ENCODE measurements at places on chromosomes 1 and 21.

DNA sequence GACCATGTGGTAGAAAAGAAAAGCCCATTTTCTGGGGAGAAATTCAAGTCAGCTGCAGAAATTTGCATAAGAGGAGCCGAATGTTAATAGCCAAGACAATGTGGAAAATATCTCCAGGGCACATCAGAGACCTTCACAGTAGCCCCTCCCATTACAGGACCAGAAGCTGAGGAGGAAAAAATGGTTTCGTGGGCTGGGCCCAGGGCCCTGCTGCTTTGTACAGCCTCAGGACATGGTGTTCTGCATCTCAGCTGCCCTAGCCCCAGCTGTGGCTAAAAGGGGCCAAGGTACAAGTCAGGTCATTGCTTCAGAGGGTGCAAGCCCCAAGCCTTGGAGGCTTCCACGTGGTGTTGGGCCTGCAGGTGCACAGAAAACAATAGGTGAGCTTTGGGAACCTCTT, 108.3 kb downstream of the DMRTB1 start:
- DNase-seq = no peak

DNA sequence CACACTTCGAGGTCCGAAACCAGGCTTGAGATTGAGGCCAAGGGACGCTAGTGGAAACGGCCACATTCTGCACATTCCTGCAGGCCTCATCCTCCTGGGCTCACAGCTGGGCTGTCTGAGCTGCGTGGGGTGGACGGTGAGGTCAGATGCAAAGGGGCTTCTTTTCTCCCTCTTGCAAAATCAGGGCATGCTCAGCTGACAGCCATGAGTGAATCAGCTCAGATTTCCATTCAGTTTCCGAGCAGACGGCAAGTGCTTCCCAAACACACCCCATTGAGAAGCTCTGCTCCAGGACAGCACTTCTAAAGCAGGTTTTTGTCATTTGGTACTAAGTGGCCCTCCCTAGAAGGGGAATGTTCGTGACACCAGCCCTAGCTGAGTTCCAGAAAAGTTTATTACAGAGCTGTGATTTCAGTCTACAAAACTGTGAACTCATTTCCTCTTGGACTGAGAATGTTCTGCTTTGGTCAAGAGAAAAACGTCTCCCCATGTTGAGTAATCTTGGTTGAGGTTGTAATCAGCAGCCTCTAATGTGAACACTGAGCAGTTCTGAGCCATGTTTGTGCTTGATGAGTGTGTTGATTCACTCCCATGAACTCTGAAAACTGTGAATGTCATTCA, 10.0 kb downstream of the PDPN start:
- DNase-seq = peak; percentile 96

GRCh38 chr1:234564035-234565029, 45.6 kb downstream of the IRF2BP2 start:
- peak; percentile 57 for DNase-seq

DNA sequence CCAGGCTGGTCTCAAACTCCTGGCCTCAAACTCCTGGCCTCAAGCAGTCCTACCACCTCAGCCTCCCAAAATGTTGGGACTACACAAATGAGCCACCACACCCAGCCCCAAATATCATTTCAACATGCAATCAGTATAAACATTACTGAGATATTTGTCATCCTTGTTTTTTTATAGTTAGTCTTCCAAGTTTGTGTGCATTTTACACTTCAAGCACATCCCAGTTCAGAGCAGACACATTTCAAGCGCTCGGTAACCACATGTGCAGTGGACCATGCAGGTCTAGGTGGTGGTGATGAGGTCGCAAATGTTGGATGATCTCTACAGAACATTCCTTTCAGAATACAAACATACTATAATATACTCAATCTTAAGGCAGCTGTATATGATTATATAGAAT, 23.8 kb upstream of the APP start:
- DNase-seq = no peak

GRCh38 chr1:175419684-175420517, 227.3 kb upstream of the KIAA0040 start:
- DNase-seq = no peak

DNA sequence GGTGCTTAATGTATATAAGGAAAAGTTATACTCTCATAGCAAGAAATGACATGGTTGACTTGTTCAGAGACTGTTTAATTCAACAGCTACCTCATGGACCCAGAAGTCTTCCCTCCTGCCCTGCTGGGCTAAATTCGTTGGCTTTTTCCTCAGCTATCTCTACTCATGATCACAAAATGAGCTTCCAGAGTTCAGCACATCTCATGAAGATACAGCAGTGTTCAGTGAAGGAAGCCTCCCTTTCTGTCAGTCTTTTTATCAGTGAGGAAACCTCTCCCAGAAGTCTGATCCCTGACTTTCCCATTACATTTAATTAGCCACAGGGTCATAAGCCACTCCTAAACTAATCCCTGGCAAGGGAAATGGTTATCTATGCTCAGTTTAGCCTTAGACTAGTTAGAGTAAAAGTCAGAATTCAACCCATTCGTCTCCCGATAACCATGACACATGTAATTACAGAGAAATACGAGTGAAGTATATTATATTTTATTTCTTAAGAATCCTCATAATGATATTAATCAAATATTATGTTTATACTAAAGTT, 97.5 kb downstream of the DENND1B start:
- no peak for DNase-seq

- DNase-seq = no peak
Measured at GRCh38 chr1:207130252-207131036, 26.4 kb downstream of the C4BPA start.

- DNase-seq = no peak
Measured at GRCh38 chr1:145729666-145730436, 10.6 kb downstream of the CD160 start.

- DNase-seq = no peak
Measured at GRCh38 chr1:168645721-168646120, 69.3 kb downstream of the XCL1 start.

DNA sequence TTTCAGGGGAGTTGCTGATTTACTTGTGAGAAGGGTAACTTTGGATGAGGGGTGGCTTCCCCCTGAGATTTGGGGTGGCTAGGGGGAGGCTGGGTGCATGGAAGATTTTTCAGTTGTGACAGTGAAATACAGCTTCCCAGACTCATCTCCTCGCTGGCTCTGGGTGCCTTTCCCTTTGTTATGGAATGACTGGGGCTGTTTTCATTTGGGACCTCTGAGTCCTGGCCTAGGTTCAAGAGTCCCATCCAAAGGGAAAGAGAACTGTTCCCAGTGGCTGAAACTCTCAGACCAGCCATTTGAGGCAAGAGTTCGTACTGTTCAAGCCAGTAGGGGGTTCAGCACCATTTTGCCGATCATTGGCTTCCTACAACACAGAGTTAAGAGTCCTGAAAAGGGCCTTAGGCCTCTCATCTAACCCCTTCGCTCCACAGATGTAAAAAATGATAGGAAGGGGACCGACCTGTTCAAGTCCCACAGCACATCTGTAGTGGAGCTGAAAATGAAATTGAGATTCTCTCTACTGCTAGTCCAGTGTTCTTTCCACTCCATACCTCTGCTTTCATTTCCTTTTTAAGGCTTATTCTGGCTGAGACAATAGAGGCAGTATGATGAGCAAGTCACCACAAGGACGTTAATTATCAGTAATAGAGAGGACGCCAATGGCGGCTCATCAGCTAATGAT, 958 bp downstream of the DDR2 start:
- DNase-seq = peak; percentile 66

- DNase-seq = peak; percentile 57
Measured at GRCh38 chr1:70353601-70354331, 756 bp downstream of the ANKRD13C start.

- DNase-seq = peak; percentile 82
Measured at GRCh38 chr1:10975567-10976326, 36.7 kb upstream of the TARDBP start.

GRCh38 chr1:234400773-234401172, 27.5 kb downstream of the COA6 start:
- peak; percentile 48 for DNase-seq

- DNase-seq = peak; percentile 62
Measured at GRCh38 chr1:198929961-198930599, 291.2 kb downstream of the PTPRC start.

GRCh38 chr1:86184426-86184825, 27.9 kb upstream of the COL24A1 start:
- no peak for DNase-seq

- DNase-seq = no peak
Measured at GRCh38 chr1:208113011-208113410, 131.2 kb downstream of the PLXNA2 start.

GRCh38 chr1:243658594-243659105, 191.4 kb downstream of the AKT3 start:
- no peak for DNase-seq

GRCh38 chr1:241423541-241424479, 66.8 kb upstream of the RGS7 start:
- DNase-seq = peak; percentile 12

DNA sequence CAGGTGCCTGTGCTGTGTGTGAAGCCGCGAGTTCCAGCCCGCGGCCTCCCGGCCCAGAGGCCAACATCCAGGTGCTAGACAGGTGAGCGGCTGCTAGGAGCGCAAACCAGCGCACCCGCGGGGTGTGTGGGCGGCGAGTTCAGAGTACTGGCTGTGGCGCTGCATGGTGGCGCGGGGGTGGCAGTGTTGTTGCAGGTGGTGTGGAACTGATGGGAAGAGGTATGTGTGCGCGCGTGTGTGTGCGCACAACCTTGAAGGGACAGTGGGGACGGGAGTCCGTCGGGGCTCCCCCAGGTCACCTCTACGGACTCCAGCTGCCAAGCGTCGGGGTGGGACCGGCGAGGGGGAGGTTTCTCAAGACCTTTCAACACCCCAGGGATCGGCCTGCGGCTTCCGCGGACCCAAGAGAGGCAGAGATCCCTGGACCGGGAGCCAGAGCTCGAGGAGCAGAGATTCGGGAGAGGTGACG, 433 bp upstream of the DMBX1 start:
- no peak for DNase-seq

- DNase-seq = no peak
Measured at GRCh38 chr1:51329443-51330325, 678 bp downstream of the TTC39A start.

DNA sequence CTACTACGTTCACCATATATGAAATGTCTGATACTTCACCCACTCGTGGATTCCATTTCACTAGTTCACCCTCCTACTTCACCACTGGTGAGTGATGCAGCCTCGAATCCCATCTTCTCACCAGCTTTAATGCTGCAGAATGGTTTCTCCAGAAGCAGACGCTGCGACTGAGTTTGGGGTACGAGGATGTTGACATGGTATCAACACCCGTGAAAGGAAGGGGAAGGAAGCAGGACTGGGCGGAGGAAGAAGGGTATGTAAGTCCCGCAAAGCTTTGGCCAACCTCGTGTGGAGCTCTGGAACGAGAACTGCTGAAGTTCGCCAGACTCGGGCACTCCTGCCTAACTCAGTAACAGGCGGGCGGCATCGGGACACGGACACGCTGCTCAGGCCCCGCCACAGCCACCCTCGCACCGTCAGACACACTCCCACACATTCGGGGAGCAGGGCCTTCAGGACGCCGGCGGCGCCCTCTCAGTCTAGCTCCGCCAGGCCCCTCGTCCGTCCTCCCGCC, 833 bp upstream of the DIP2A start:
- DNase-seq = peak; percentile 59

GRCh38 chr1:245041058-245041698, 113.6 kb upstream of the KIF26B start:
- no peak for DNase-seq

DNA sequence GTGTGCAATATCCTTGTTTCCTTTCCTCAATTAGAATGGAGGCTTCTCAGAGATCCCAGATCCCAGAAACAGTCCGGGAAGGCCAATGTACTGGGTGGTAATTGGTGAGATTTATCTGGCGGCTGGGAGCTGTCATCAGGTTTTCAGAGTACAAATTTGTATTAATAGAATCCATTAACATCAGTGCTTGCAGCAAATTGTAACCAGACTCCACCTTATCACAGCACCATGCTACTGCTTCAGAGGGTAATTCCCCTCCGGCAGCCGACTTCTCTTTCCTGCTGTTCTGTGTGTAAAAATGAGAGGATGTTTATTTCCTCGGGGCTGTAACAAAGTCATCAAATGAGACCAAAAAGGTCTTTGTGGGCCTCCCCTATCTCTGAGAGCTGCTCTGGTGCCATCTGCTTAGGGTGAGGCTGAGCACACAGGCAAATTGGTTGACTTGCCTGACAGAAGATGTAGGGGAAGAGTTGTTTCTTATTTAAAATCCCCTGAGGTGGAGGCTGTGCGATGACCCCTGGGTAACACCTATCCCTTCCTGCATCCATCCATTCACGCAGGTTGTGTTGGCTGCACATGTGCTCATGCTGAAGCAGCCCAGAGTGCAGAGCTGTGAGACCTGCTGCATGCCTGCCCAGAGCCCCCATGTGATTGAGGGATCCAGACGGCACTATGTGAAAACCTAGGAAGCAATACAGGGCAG, 19.2 kb downstream of the NFASC start:
- DNase-seq = no peak

GRCh38 chr1:9161963-9162362, 33.1 kb upstream of the GPR157 start:
- no peak for DNase-seq

- DNase-seq = no peak
Measured at GRCh38 chr1:6097117-6097595, 51.5 kb downstream of the KCNAB2 start.

- peak; percentile 49 for DNase-seq
Measured at GRCh38 chr1:180912211-180912800, 391 bp upstream of the KIAA1614 start.

DNA sequence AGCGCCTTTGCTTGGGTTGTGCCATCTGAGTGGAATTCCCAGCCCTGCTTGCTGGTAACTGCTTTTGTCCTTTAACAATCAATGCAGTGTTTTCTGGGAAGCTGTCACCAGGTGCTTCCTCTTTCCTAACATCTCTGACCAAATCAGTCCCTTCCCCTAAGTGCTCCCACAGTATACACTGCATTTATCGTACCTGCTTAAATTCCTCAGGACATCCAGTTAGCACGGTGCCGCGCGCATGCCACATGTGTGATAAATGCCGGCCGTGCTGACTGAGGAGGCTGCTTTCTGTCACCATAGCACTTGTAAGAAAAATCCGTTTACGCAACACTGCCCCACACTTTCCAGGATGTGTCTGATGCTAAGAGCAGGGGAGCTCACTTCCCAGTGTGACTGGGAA, 115.4 kb downstream of the BCAR3 start:
- no peak for DNase-seq

DNA sequence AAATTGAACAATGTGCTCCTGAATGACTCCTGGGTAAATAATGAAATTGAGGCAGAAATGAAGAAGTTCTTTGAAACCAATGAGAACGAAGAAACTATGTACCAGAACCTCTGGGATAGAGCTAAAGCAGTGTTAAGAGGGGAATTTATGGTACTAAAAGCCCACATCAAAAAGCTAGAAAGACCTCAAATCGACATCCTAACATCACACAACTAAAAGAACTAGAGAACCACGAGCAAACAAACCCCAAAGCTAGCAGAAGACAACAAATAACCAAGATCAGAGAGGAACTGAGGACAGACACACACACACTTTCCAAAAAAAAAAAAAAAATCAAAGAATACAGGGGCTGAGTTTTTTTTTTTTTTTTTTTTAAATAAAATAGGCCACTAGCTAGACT, 564.2 kb downstream of the SMYD3 start:
- no peak for DNase-seq
